Muscle of leg (tissue), 16 donors: ENCODE measurements at places on chromosomes 16 and 17. TPM values are rescaled to one million over a fixed set of nuclear protein-coding genes. Genes with fewer than 3 reads are reported as not detected.

The SRCIN1 gene
- 1.8 TPM for polyA plus RNA-seq

The MYCBPAP gene
- 0.82 TPM for polyA plus RNA-seq

The TNFSF13 gene
- polyA plus RNA-seq = 5.0 TPM

The UBFD1 gene
- polyA plus RNA-seq = 69.6 TPM

The B4GALNT2 gene
- polyA plus RNA-seq = 0.07 TPM

The ZFHX3 gene
- 9.4 TPM for polyA plus RNA-seq

The MYH1 gene
- polyA plus RNA-seq = 5.7 TPM

The PIK3R6 gene
- 3.4 TPM for polyA plus RNA-seq

The AANAT gene
- polyA plus RNA-seq = 0.87 TPM

The MPO gene
- 10.8 TPM for polyA plus RNA-seq

The DPEP3 gene
- polyA plus RNA-seq = 0.09 TPM

The PSMB3 gene
- 75.2 TPM for polyA plus RNA-seq

The C17orf50 gene
- not detected for polyA plus RNA-seq

The PERCC1 gene
- 0.16 TPM for polyA plus RNA-seq

The ANKFY1 gene
- polyA plus RNA-seq = 27.3 TPM

The SULT1A1 gene
- 11.6 TPM for polyA plus RNA-seq

The IRX6 gene
- 0.25 TPM for polyA plus RNA-seq

The TMEM114 gene
- not detected for polyA plus RNA-seq

The ZNF263 gene
- 27.6 TPM for polyA plus RNA-seq

The RNF157 gene
- 9.6 TPM for polyA plus RNA-seq

The ABI3 gene
- 4.7 TPM for polyA plus RNA-seq

The PFN1 gene
- polyA plus RNA-seq = 498 TPM

The MYL4 gene
- 1,072 TPM for polyA plus RNA-seq

The CHST6 gene
- 5.9 TPM for polyA plus RNA-seq

The ARHGDIG gene
- 0.78 TPM for polyA plus RNA-seq

The HBA1 gene
- polyA plus RNA-seq = 4,317 TPM

The CCL14 gene
- polyA plus RNA-seq = 18.5 TPM

The OR3A1 gene
- polyA plus RNA-seq = 0.34 TPM

The NUP85 gene
- polyA plus RNA-seq = 39.4 TPM

The FAM20A gene
- 8.2 TPM for polyA plus RNA-seq
